Activated naive CD4-positive, alpha-beta T cell treated with anti-CD3 and anti-CD28 coated beads, Interleukin-2, amount 10 ng/mL, durations not matched to agents 7 days and 5 days (primary cell): ENCODE measurements at places on chromosomes 2 and 18.

- no peak overlapping the region for H3K27ac ChIP-seq
- no peaks in the 10 kb centered on the region for H3K4me1 ChIP-seq
- DNase-seq = no peak
- no peak overlapping the region for H3K4me3 ChIP-seq
These were observed 460.1 kb downstream of the NR4A2 start for GRCh38 chr2:155872396-155872795.

GRCh38 chr2:113211226-113212105 lies 37.7 kb downstream of the PSD4 start:
- H3K27me3 ChIP-seq = peaks cover 26% of the 10 kb centered on the region
- no peak overlapping the region for H3K4me3 ChIP-seq
- H3K36me3 ChIP-seq = no peaks in the 10 kb centered on the region
- H3K27ac ChIP-seq = no peak overlapping the region

DNA sequence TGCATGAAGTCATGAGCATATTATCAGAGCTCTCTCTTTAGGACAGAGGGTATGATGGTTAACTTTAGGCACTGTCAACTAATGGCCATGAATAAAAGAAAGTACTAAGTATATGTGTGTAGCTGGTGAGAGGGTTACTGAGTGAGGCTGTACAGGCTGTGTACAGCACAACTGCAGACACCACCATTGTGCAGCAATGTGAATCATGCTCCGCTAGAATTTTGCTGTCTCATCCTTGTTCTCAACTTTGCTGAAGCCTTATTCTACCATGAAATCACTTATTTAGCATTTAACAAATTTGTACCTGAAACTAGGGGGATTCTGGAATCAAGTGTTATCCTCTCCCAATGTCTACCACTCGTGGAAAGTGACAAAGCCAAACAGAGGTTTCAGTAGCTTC lies 414.9 kb downstream of the PLCL1 start:
- H3K4me3 ChIP-seq = no peak overlapping the region
- H3K4me1 ChIP-seq = no peaks in the 10 kb centered on the region
- H3K27me3 ChIP-seq = peaks cover 4% of the 10 kb centered on the region
- H3K36me3 ChIP-seq = no peaks in the 10 kb centered on the region

DNA sequence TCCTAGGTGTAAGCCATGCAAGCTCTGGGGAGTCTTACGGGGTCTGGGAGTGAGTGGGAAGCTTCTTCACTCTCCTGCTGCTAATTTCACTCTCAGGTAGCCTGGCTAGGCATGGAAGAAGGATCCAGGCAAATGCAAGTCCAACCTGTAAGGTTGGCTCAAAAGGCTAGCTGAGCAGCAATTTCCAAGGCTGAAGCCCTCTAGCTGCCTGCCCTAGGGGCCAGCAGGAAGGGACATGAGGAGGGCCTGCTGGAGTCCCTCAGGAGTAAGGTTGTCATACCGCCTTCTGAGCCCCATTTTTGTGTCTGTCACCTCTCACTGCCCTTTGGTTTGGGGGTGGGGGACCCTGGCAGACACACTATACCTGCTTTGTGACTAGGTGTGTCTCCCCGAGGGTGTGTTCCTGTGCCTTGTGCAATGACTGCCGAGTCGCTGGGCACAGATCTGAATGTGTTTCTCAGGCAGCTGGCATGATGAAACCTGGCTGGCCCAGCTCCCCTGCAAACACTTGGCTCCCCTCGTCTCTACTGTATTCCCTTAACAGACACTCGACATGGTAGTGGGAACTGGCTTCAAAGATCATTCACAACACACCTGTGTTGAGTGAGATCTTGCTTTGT lies 123.9 kb upstream of the FAM136A start:
- H3K4me1 ChIP-seq = no peaks in the 10 kb centered on the region
- DNase-seq = no peak
- H3K27me3 ChIP-seq = peaks cover 8% of the 10 kb centered on the region
